ENCODE measurements at places on chromosomes 4 and X.
A peak's percentile ranks its signal among the peaks of the same experiment; 100 is the strongest.

DNA sequence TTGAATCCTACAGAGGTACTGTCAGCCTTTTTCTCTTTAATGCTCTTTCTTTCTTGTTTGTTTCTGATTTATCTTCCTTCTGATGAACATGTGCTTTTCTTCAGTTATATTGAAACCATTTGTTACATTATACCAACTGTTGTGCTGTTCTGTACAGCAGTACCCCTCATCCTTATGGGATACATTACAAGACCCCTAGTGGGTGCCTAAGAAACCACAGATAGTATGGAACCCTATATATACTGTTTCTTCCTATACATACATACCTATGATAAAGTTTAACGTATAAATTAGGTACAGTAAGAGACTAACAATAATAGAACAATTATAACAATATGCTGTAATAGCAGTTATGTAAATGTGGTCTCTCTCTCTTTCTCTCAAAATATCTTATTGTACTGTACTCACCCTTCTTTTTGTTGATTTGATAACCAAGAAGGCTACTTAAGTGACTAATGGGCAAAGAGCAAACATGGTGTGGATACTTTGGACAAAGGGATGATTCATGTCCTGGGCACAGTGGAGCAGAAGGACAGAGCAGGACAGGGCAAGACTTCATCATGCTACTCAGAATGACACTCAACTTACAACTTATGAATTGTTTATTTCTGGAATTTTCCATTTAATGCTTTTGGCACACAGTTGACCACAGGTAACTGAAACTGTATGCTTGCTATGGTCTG lies 10.7 kb upstream of the YIPF7 start:
- no peak for DNase-seq

- DNase-seq, result no peak
Observed at GRCh38 chr4:55499495-55499894, 47.2 kb downstream of the CLOCK start.

GRCh38 chr4:128775477-128775876 lies 34.0 kb upstream of the JADE1 start:
- DNase-seq, result no peak

DNA sequence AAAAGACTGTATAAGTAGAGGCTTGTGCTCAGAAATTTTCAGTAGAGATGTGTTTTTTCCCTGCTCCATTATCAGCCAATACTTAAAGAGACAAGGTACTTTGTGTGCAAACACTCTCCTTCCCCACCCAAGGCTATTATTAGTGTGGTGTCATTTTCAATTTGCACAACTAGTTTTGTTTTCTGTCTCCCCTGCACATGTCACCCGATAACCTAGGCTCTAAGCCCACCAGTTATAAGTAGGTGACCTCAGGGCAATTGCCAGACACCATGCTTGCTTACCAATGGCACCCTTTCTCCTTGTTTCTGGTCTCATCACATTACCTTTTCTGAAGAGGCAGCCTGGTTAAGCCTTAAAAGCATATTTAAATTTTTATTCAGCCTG lies 8.0 kb upstream of the GUCY1A1 start:
- DNase-seq, result no peak

DNA sequence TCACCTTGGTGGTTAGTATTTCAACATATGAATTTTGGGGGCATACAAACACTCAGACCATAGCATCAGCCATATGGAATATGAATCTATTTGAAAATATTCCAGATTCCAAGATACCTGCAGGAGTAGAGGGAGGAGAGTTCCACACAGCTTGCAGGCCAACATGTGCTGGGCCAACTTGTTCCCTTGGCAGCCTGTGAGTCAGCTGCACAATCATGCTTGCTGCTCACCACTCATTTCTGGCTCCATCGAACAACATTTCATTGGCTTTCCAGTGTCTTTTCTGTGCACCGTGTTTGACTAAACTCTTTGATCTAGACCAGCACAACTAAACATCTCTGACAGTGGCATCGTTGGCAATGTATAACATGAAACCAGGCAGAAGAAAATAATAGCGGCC lies 282.5 kb upstream of the RASGEF1B start:
- DNase-seq, result no peak

DNA sequence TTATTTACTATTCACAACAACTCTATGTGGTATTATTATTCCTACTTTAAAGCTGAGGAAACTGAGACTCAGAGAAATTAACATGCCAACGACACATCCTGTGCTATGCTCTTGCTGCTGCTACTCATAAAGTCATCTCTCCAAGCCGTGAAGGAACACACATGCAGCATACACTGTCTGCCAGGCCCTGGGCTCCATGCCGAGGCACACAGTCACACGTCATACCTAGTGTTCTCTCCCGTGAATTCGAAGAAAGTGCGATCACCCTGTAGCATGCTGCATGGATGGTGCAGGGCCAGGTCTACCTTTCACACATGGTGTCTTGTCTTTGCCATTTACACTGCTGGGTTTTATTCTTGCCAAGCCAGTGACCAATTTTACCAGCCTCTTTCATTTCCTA lies 34.1 kb downstream of the TBC1D1 start:
- no peak for DNase-seq

- no peak for DNase-seq
Observed at GRCh38 chrX:47178337-47178736, 15.3 kb upstream of the UBA1 start.

GRCh38 chr4:13349096-13349495 lies 135.0 kb downstream of the RAB28 start:
- DNase-seq, result no peak

GRCh38 chrX:7946960-7947359 lies 19.7 kb upstream of the PNPLA4 start:
- DNase-seq, result no peak

DNA sequence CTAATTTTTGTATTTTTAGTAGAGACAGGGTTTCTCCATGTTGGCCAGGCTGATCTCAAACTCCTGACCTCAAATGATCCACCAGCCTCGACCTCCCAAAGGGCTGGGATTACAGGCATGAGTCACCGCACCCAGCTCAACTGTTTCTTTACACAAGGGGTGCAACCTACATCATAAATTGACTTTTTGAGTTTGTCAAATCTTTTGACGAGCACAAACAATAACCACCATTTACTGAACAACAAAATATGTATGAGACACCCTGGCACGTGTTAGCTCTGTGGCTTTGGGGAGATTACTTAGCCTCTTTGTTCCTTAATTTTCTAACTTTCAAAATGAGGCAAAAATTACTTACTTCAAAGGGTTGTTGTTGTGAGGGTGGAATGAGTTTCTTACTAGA lies 23.5 kb upstream of the SLC34A2 start:
- DNase-seq, result no peak

DNA sequence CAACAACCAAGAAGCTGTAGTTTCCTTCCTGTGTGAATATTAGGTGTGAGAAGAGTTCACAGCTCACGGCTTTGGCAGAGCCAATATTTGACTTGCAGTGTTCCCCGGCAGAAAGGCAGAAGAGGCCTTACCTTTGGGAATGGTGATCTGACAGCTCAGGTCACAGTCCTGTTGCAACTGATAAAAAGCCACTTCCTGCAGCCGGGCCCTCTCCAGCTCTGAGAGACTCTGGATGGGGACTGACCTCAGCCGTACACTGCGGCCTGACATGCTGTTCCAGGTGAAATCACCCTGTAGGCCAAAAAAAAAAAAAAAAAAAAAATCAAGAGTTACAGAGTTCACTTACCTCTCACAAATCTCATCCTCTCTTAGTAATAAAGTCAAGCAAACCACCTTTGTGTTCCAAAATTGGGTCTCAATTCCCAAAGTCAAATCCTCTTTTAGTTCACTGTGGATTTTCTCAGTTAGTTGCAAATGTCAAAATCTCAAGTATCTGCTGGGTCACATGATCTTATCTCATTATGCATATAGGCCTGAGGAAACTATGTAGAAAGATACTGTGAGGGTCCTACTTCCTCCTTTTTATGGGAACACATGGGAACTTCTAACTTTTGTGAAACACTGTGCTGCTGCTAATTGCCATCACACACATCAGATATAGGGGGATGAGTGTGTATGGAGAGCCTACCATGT lies 38.6 kb upstream of the AMELX start:
- DNase-seq, result no peak

- DNase-seq, result no peak
Observed at GRCh38 chr4:139523076-139523475, 32.9 kb downstream of the SETD7 start.

- DNase-seq, result no peak
Observed at GRCh38 chr4:152132776-152133175, 372.0 kb upstream of the GATB start.

GRCh38 chr4:164924670-164925238 lies 47.8 kb downstream of the APELA start:
- no peak for DNase-seq

DNA sequence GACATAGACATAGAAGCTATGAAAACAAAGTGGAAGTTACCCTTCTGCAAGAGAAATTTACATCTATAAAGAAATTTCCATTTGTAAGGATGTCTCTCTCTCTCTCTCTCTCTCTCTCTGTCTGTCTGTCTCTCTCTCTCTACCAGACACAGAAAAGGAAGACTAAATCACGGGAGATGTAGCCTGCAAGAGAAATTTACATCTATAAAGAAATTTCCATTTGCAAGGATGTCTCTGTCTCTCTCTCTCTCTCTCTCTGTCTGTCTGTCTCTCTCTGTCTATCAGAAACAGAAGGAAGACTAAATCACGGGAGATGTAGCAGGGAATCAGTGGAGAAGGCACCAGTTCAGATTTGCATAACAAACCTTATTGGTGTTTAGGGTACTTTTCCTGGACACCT lies 65.6 kb upstream of the CTSO start:
- DNase-seq, result no peak

DNA sequence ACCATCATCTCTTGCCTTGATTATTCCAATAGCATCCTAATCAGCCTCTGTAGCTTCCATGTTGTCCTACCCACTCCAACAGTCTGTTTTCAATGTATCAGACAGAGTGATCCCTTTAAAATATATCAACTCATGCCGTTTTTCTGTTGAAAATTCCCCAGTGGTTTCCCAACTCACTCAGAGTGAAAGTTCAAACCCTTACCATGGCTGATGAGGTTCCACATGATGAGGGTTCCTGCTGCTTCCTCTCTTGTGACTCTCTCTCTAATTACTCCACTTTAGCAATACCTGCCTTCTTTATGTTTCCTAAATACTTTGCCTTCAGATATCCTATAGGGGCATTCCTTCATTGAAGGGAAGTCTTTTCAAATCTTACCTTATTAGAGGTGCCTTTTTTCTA lies 334.7 kb downstream of the PPP1R2C start:
- DNase-seq, result no peak

GRCh38 chrX:96682516-96682915 lies 2.1 kb upstream of the DIAPH2 start:
- DNase-seq, result no peak

GRCh38 chr4:62156205-62156604 lies 956.1 kb downstream of the ADGRL3 start:
- DNase-seq, result no peak

GRCh38 chr4:185127021-185127925 lies 15.8 kb upstream of the SLC25A4 start:
- DNase-seq, result peak; percentile 18
